ENCODE measurements at places on chromosomes 11 and 22.

GRCh38 chr22:49063545-49063890 is 764.2 kb downstream of the BRD1 start:
- no peak for DNase-seq

DNA sequence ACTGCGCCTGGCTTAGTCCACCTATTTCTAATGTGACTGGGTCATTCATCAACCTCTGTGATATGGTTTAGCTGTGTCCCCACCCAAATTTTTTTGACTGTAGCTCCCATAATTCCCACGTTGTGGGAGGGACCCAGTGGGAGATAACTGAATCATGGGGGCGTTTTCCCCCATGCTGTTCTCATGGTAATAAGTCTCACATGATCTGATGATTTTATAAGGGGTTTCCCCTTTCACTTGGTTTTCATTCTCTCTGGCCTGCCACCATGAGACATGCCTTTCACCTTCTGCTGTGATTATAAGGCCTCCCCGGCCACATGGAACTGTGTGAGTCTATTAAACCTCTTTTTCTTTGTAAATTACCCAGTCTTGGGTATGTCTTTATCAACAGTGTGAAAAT is 8.7 kb downstream of the CENATAC start:
- no peak for DNase-seq

- no peak for DNase-seq
Measured at GRCh38 chr11:45217991-45218390, 68.2 kb downstream of the SYT13 start.

DNA sequence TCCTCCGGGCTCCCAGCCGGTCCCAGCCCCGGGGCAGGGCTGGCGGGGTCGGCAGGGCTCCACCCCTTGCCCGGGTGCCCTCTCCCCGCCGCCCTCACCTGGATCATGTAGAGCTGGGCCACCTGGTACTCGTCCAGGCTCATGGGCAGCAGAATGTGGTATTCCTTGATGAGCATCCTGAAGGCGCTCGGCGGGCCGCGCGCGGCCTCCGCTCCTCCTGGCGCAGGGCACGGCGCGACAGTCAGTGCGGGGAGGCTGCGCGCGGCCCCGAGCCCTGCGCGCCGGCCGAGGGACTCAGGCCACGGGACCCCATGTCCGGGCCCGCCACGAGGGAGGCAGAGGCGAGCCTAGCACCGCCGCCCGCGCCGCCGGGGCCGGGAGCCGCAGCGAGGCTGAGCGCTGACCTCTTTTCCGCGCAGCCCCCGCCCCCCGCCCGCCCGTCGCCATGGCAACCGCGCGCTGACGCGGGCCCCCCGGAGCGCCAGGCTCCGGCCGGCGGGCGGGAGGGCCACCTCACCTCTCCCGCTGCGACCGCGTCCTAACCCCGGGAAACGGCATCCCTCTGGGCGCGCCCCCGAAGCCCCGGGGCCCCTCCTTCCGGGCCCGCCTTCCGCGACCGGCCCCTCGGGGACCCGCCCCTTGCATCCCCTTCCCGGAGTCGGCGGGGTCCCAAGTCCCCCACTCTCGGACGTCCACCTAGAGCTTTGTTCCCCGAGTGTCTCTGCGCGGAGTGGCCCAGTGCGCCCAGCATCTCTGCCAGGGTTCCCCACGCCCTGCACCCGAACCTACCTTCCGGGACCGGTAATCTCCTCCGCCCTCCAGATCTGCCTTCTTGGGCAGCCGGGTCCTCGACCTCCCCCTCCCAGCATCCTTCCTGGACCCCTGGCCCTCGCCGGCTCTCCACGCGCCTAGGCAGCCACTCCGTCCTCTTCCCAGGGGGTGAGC is 886 bp downstream of the PITPNM1 start:
- peak; percentile 40 for DNase-seq

GRCh38 chr11:35077709-35078469 is 61.1 kb upstream of the CD44 start:
- DNase-seq, result peak; percentile 56

- no peak for DNase-seq
Measured at GRCh38 chr11:76795936-76796441, 12.8 kb downstream of the TSKU start.

DNA sequence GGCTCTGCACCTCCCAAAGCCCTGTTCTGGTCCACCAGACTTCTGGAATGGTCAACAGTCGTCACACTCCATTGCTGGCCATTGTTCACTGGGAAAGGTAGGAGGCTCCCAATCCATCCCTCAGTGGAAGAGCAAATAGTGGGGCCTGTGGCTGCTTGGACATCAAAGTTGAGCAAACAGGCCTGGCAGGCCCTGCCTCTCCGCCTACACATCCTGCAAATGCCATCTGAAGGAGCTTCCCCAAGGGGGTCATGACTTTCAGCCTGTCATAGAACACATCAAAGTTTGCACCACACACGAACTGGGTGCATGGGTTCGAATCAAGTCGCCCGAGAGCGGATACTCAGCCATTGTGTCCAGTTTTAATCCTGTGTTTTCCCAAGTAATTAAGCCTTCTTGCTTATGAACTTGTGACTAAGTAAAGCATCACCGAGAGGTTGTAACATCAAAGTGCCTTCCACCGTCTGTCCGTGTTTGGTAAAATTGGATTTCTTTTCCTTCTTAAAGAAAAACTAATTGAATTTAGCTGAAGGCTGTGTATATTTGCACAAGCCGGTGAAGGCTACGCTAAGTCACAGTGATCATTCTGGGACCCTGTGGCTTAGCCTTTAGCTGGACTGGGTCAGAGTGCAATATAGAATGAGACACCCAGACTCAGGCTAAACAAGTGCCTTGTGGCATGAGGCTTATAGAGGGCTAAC is 36.1 kb downstream of the CLPB start:
- DNase-seq, result no peak

GRCh38 chr11:19769820-19770219 is 57.2 kb downstream of the NAV2 start:
- no peak for DNase-seq

- DNase-seq, result no peak
Measured at GRCh38 chr22:43844560-43845545, 17.5 kb downstream of the SULT4A1 start.

GRCh38 chr11:123979311-123979710 is 1.7 kb upstream of the OR10S1 start:
- DNase-seq, result no peak

- no peak for DNase-seq
Measured at GRCh38 chr11:79661373-79661772, 220.5 kb upstream of the TENM4 start.

DNA sequence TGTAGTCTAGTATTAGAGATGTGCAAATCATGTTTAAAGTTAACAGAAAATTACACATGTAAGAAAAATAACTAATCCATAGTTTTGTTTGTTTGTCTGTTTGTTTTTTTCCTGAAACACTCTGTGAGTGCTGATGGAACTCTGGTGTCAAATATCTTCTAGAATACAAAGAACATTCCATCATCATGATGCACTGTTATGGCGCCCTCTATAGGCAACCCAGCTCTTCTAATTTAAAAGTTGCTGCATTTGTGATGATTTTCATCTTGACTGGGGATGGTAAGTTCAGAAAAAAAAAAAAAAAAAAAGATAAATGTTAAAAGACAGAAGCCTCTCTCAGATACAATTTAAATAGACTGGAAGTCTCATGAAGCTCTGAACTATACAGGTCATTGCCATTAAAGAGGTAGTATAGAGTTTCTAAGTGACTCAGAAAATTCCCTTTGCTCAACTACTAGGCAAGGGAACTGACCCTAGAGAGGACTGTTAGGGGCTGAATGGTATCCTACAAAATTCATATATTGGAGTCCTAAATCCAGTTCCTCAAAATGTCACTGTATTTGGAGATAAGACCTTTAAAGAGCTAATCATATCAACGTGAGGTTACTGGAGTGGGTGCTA is 597.2 kb upstream of the ANO3 start:
- DNase-seq, result no peak

- no peak for DNase-seq
Measured at GRCh38 chr11:124639186-124639585, 16.5 kb downstream of the TBRG1 start.

- DNase-seq, result no peak
Measured at GRCh38 chr22:20282901-20283673, 15.0 kb upstream of the RTN4R start.
